NCI-H2081 (cell line): ENCODE measurements at places on chromosomes 16 and 17.

- no peak for DNase-seq
Measured at GRCh38 chr17:45742251-45742650, 41.9 kb upstream of the CRHR1 start.

DNA sequence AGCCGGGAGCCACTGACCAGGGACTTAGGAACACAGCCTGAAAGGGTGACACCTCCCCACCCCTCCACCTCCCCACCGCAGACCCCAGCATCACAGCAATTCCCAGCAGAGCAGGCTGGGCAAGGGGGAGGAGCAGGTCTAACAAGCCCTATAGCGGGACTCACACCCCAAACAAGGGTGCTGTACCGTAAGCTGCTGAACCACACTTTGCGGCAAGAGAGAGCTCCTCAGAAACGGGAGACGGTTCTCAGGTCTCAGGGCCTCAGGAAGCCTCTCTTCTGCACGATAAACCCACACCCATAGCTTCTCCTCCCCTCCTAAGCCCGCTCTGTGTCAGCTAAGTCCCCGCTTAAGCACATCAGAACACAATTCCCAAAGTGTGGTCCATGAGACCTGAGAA is 11.7 kb upstream of the COTL1 start:
- no peak for DNase-seq

GRCh38 chr16:82432261-82432660 is 194.5 kb upstream of the CDH13 start:
- DNase-seq, result no peak

- DNase-seq, result no peak
Measured at GRCh38 chr17:77117415-77117814, 23.4 kb upstream of the SEC14L1 start.
